ENCODE measurements at places on chromosomes 16 and 17.

DNA sequence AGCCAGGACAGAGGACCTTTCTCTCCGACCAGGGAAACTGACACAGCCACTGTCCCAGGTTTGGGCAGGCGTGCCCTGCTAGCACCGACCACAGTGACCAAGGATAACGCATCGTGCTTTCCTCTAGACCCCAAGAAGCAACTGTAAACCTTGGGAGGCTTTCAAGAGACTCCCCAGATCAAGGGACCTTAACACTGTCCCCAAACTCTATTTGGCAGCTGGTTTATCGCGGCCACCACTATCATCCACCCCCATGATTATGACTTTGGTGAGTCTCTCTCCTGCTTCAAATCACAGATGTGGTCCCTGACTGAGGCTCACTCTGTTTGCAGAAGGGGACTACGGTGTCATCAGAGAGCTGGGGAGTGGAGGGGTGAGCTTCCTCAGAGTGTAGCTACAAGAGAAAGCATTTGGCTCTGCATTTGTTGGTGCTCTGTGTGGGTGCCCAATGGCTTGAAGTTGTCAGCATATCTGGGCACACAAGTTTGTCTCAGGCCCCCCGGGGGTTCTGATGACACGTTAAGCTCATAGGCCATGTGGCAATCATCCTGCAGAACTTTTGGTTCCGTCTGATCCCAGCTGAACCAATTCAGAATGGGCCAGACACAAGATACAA is 408.0 kb downstream of the SLC39A11 start:
- DNase-seq = no peak

DNA sequence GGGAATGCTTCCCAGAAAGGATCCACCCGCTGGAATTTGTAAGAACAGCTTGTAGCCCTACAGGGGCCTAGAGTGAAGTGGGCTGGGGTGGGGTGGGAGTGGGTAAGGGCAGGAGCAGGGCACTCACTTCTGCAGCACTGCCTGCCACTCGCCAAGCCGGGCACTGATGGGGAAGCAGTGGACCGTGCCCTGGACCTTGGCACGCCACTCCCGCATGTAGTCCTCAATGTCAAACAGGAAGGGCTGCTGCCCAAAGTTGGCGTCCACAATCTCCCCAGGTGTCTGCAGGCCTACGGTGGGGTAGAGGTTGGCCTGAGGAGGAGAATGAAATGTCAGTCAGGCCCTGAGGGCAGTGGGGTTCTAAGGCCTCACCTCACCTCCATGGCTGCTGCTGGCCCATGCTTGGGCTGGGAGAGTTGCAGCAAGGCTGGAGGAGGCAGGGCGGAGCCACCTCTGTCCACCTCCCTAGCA is 15.7 kb upstream of the GFOD2 start:
- DNase-seq = no peak

DNA sequence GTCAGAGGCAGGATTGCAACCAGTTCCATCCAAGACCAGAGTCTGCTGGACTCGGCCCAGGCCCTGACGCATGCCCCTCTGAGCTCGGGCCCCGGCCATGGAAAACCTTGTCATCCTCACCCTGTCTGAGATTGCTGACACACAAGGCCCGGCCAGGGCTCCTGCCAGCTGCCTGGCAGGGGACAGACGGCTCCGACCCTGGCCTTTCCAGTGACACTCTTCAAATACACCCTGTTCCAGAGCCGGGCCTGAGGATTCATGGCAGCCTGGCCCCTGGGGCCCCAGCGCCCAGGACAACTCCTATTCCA is 3.2 kb upstream of the PABPN1L start:
- no peak for DNase-seq

GRCh38 chr17:3582915-3583314 is 25.3 kb upstream of the TRPV3 start:
- no peak for DNase-seq

DNA sequence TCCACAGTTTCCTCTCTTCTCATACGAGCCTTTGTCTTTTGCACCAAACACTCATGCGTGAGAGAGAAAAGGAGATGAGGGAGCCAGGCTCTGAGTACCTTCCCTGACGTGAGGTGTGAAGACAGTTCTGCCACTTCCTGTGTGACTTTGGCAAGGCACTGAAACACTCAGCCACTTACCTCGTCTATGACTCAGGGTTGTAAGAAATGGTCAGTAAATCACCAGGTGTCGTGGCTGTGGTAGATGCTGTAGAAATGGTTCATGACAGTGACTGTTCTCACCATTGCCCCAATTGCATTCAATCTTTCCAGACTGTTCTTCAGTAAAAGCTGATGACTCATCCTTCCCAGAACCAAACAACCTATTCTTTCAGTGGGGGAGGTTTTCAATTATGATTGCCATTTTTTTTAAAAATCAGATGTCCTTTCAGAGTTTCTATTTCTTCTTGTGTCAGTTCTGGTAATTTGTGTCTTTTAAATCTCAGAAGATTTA is 49.2 kb upstream of the CBFA2T3 start:
- peak; percentile 72 for DNase-seq

DNA sequence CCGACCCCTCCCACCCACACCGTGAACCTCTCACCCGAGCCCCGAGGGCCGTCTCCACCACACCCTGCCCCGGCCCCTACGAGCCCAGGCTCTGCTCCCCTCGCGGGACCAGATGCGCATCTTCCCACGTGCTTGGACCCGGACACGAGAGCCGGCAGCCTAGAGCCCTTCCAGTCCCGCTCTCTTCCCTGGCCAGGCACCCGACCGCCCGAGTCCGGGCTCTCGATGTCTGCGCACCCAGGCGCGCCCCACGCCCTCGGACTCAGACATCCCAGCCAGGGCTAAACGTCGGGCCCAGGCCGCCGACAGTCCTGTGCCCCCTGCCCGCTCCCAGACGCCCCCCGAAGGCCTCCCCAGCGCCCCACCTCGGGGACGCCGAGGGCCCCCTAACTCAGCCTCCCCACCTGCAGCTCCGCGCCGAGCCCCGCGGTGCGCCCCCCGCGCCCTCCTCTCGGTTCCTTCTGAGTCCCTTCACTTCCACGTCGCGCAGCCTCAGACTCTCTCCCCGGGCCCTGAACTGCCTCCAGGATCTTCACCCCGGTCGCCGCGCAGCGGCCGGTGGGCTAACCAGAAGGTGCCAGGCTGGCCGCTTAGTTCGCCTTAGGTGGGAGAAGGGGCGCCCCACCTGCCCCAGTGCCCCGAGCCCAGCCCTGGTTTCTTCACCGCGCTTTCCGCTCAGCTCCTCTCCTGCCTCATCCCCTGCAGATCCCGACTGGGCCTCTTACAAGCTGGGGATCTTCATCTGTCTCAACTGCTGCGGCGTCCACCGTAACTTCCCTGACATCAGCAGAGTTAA is 688 bp downstream of the ADAP2 start:
- DNase-seq = no peak

DNA sequence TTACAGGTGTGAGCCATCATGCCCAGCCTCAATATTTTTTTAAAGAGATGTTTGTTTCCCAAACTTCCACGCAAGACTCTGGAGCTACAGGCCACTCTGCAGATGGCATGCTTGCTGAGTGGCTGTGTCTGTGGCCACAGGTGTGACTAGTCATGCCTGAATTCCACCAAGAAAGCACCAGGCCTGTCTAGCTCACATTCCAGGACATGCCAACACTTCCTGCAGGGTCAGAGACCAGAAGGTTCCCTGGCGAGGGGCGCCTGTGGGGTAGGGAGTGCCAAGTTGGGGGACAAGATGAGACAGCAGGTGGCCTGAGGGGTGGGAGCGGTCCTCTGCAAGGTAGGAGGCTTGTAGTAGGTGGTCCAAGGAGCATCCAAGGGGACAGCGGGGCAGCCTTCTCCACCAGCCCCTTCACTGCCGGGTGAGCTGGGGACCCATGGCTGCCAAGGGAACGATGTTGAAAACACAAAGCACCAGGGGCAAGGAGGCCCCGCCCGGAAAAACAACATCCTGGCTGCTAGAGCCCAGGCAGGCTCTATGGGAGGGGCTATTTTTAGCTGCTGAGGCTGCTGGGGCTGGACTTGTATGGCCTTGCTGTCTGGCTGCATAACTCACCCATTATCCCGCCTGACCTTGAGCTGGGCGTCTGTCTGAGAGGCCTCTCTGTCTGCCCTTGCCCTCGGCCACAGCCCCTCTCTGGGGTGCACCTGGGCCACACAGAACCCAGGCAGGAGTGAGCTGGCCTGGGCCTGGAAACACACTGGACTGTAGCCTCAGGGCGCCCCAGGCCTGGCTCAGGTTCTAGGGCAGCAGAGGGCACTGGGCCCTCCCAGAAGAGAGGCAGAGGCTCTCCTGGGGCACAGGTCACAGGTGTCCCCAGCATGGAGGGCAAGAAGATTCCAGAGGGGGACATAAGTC is 5.7 kb downstream of the TRIM47 start:
- DNase-seq = peak; percentile 69

- peak; percentile 54 for DNase-seq
Measured at GRCh38 chr17:2087597-2088211, 32.8 kb downstream of the HIC1 start.

- DNase-seq = no peak
Measured at GRCh38 chr17:82229698-82230608, 1.1 kb downstream of the SLC16A3 start.

DNA sequence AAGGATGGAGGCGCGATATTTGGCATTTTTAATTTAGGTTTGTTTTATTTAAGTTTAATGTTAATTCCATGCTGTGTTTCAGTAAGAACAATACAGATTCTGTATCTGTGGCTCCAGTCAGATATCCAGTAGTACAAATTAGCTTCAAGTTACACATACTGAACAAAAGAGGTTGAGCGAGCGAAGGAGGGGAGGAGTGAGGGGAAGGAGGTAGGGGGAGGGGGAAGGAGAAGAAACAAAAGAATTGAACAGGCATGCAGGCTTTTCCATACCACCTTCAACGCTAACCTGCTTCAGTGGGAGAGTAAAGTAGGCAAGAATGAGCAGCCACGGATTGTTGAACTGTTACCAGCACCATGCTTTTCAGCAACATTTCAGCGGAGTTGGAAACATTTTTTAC is 55.5 kb downstream of the YWHAE start:
- no peak for DNase-seq

DNA sequence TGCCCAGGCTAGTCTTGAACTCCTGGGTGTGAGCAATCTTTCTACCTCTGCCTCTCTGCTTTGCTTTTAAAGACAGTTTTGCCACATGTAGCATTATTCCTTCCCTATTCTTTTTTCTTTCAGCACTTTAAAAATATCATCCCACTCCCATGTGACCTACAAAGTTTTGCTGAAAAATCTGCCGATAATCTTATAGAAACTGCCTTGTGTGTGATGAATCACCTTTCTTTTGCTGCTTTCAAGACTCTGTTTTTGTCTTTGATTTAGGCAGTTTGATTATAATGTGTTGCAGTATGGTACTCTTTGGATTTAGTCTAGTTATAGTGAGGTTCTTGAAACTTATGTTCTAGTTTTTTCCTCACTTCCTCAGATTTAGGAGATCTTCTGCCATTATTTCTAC is 142.0 kb upstream of the KIF2B start:
- DNase-seq = no peak

DNA sequence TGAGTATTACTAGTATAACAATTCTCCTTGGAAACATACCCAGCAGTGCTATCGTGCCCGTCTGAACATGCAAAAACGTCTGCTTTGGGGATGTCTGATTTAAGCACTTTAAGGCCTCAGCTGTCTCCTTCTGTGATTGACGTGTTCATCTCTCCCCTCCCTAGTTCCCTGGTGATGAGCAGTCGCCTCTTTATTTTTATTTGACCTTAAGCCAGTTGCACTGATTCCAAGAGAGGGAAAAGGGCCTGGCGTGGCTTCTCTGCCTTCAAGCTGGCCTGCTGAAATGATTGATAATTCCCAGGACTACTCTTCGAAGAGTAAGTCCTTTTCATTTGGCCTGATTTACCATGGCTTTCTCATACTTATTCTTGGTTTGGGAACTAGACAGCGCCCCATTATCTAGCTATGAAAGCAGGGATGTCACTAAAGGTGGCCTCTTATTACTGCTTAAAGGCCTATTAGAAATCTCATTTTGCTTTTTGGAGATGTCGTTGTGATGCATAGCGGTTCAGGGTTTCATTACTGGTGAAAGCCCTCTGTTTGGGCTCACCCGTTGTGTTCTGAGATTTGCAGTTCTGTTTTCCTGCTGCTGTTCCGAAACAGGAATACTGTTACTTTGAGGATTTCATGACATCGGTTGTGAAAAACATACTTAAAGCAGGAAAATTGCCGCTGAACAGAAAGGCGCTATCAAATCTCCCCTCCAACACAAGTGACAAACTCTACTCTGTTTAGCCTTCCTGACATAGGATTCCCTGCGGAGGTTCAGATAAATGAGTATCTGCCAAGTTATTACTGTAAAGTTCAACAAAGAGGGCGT is 65.5 kb downstream of the IQCK start:
- no peak for DNase-seq

GRCh38 chr17:45784293-45784740 is at the start of gene CRHR1:
CRHR1 (plus strand) TSS chr17:45784320; CDS start chr17:45784545, 225 bp downstream.
- DNase-seq = no peak

DNA sequence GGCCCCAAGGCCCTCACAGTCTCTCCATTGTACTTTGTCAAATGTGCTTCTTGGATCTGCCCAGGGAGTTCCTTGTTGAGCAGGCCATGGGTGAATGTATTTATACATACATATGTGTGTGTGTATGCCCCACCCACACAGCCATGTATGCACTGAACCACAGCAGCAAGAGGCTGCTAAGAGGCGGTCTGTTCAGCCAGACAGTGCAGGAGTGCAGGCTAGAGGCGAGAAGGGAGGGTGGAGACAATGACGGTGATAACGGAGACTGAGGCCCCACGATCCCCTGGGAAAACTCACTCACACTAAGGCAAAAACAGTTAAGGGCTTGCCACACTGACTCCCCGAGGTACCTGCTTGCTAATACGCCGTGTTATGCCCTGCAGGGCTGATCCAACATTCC is 151.0 kb upstream of the CDC42EP4 start:
- no peak for DNase-seq

DNA sequence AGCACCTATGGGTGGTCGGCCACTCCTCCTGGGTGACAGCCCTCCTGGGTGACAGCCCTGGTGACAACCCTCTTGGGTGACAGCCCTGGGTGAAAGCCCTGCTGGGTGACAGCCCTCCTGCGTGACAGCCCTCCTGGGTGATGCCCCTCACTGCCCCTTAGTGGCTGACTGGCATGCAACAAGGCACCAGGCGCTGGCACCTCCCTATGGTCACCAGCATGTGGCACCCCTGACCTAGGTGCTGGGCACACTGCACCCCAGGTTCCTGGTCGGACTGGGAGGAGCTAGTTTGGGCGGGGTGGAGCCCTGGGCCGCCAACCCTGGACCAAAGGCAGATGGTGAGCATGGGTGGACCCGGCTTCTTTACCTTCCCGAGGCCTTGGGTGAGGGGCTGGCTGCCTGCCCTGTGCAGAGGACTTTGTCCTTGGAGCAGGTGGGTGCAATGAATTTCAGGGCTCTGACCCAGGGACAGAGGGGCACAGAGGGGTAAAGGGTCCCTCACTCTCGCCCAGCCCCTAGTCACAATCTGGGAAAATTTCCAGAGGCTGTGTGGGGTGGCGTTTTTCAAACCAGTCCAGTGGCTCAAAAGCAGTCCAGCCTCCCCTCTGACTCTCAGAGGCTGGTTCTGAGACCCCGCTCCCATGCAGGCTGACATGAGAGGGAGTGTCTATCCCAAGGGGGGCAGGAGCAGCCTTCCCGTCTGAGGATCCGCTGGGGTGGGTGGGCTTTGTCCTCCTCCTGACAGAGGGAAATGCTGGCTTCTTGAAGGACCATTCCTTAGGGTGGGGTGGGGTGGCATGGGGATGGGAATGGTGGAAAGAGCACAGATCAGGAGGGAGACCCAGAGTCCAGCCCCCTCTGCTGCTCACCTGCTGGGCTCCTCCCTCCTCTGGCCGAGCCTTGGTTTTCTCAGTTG is 25.9 kb upstream of the TNFRSF13B start:
- DNase-seq = no peak

GRCh38 chr16:643050-643368 is 1.4 kb downstream of the MCRIP2 start:
- no peak for DNase-seq

- no peak for DNase-seq
Measured at GRCh38 chr17:41178843-41179616, 1.0 kb upstream of the KRTAP4-2 start.

- DNase-seq = no peak
Measured at GRCh38 chr17:79852748-79853147, 13.5 kb upstream of the CBX4 start.

Measured in activated T-helper 1 cell treated with anti-CD3 and anti-CD28 coated beads, Interleukin-12 subunit alpha, Interleukin-12 subunit beta, Interleukin-2, Interleukin-4 antibody, amounts not matched to agents 30 ng/mL and 10 ng/mL and 1 ng/mL, durations not matched to agents 14 hours and 24 hours and 36 hours (primary cell).